ENCODE measurements at places on chromosomes 4 and X. TPM values are rescaled to one million over a fixed set of nuclear protein-coding genes. Genes with fewer than 3 reads are reported as not detected.

- DNase-seq: no peak
These were observed 43.2 kb downstream of the PALLD start for GRCh38 chr4:168540086-168540485.

DNA sequence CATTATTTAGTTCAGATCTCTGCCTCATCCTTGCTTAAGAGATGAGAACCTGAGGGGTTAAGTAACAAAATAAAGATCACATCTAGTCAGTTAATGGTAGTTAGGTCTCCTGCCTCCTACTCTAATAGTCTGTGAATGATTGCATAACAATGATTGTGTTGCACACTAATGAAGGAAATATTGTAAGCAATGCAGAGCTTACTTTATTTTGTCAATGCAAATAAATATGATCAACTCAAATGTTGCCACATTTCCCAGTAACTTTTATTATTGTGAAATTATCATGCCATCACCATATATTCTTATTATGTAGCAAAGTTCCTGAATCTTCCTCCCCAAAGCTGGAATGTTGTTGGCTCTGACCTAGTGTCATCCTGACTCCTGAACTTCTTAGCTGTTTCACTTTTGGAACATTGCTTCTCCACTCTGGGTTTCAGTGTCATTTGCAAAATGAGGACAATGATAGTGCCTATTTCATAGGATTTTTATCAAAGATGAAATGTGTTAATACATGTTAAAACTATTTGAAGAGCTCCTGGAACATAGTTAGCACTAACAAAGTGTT, 17.0 kb upstream of the GABRA4 start:
- no peak for DNase-seq

- DNase-seq: peak; percentile 3
These were observed 843.4 kb downstream of the FSTL5 start for GRCh38 chr4:161320377-161320776.

DNA sequence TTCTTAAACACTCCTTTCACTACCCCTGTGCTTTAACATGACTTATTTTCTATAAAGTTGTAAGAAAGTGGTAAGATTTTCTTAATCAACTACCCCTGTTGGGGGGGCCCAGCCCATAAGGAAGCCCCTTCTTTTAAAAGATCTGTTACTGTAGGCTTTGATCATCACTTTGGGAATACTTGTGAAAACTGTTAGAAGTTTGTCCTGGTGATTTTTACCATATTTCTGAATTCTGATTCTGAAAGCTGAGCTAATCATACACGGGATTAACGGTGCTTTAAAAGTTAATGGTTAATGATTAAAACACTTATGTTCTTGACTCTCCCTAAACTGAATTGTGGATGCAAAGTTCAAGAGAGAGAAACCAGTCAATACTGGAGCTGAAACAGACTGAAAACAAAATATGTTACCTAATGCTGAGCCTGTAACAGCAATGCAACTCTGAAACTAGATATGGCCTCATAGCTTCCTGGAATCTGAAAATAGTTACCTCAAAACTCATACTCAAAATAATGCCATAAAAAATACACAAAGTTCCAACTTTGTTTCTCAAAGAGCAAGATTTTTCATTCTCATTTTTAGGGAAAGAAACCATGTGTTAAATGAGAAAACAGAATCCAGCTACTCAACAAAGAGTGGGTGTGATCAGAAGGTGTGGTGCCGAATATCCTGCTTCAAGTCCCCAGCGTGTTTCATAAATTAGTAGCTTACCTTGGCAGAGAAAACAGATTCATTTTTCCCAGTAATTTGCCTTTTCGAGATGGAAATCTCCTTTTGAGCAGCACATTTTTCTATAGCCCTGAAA, 31.6 kb downstream of the ADH7 start:
- DNase-seq: peak; percentile 95

Gene DDIT4L
- total RNA-seq: 3.9 TPM

Gene FHIP1A
- total RNA-seq: 17.0 TPM

Gene NXF2
- total RNA-seq: not detected
